Stimulated activated CD8-positive, alpha-beta memory T cell treated with anti-CD3 and anti-CD28 coated beads, Interleukin-15, amount 100 ng/mL, for 48 hours (primary cell): ENCODE measurements at places on chromosomes 3 and 15.

- no peak for DNase-seq
These were observed 41.6 kb upstream of the ROPN1 start for GRCh38 chr3:124033360-124034015.

DNA sequence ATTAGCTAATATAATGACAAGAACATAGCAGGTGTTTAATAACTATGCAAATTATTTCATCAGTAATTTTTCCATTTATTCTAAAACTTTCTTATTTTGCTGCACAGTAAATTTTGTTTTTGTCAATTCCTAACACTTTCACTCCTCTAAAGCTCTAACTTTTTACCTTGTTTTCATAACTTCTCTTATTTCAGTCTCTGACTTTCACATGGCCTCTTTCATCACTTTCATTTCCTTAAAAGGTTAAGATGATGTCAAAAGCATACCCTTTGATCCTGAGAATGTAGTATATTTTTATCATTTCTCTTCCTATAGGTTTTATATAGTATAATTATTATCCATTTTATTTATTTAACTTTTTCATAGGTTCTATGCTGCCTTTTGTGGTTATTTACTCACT lies 1325.8 kb upstream of the ALCAM start:
- DNase-seq, result no peak

GRCh38 chr3:114327665-114328064 lies 33.8 kb downstream of the TIGIT start:
- DNase-seq, result no peak

GRCh38 chr3:46386205-46386604 lies 15.5 kb downstream of the CCR5 start:
- no peak for DNase-seq
